ENCODE measurements at places on chromosomes 11 and 22.

- DNase-seq = no peak
These were observed 82.2 kb upstream of the GRK3 start for GRCh38 chr22:25482091-25482760.

GRCh38 chr11:104637662-104638170, 260.5 kb downstream of the CASP12 start:
- DNase-seq = no peak

GRCh38 chr11:83349296-83349695, 63.1 kb upstream of the CCDC90B start:
- DNase-seq = no peak

DNA sequence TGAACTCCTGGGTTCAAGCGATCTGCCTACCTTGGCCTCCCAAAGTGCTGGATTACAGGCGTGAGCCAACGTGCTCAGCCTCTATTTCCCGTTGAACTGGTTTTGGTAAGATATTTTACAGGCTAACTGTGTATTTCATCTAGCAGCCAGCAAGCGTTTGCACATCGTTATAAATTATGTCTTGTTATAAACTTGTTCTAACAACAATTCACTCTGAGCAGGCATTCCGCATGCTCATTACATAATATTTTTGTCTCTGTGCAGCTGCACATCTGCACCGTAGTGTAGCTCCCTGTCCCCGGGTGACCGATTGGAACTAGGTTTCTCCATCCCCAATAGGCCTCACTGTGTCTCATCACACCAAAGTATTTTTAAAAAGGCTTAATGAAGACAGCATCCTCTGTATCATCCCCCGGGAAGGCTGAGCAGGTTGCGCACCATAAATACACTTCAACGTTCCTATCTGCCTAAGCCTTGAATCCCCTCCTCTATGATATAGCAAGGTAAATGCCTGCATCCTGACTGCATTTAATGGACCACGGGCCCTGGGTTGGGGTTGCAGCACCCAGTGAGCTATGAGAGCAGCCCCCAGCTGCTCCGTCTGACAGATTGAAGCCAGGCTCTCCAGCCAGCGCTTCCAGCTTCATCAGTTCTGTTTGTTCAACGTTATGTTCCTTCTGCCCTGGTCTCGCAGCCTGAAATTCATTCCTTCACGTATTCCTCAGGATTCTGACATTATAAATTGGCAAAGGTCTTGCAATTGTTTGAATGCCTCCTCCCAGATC, 47.7 kb downstream of the TST start:
- DNase-seq = no peak

DNA sequence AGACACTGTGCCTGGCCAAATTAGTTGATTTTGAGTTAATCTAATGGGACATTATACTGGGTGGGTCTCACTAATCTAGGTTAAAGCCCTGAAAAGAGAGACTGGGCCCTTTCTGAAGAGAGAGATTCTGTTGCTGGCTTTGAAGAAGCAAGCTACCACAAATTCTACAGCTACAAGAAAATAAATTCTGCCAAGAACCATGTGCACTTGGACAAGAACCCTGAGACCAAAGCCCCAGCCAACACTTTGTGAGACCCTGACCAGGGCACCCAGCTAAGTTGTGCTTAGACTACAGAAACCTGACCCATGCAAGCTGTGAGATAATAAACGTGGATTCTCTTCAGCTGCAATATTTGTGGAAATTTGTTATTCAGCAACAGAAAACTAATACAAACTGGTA, 20.1 kb upstream of the SPON1 start:
- no peak for DNase-seq

- DNase-seq = no peak
These were observed at the start of gene CD81 for GRCh38 chr11:2376751-2377451. TSS of gene CD81 (plus strand) at chr11:2377310. CDS start at chr11:2377550, 240 bp downstream.

DNA sequence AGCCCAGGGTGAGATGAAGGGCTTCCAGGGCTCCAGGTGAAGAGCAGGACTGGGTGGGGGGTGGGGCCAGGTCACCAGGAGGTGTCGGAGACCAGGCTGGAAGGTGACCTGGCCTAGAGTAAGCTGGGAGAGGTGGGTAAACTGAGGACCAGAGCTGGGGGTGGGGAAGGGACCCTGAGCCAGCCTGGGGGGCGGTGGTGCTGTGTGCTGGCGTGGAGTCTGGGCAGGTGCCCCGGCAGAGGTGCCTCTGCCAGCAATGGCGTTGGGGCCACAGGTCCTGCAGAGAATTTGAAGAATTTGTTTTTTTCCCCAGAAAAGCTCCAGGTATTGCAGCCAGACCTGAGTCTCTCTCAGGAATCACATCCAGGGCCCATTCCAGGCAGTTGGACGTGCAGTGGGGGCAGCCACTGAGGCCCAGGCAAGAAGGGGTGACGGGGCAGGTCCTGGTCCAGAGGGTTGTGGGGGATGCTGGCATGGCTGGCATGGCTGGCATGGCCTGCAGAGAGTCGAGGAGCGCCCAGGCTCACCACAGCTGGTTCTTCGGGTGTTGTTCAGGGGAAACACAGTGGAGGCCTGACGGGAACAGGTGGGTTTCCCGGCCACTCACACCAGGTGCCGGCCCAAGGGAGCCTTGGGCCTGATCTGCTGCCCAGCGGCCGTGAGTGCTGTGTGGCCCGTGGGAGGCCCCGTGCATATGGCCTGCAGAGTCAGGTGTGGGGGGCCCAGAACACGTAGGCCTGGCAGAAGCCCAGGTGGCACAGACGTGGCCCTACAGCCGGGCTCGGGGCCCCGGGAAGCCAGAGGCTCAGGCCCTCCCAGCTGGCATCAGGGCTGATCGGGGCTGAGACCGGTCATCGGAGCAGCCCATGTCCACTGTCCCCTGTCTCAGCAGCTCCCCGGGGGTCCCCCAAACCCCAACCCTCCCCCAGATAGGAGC, 6.4 kb upstream of the MUC6 start:
- no peak for DNase-seq

DNA sequence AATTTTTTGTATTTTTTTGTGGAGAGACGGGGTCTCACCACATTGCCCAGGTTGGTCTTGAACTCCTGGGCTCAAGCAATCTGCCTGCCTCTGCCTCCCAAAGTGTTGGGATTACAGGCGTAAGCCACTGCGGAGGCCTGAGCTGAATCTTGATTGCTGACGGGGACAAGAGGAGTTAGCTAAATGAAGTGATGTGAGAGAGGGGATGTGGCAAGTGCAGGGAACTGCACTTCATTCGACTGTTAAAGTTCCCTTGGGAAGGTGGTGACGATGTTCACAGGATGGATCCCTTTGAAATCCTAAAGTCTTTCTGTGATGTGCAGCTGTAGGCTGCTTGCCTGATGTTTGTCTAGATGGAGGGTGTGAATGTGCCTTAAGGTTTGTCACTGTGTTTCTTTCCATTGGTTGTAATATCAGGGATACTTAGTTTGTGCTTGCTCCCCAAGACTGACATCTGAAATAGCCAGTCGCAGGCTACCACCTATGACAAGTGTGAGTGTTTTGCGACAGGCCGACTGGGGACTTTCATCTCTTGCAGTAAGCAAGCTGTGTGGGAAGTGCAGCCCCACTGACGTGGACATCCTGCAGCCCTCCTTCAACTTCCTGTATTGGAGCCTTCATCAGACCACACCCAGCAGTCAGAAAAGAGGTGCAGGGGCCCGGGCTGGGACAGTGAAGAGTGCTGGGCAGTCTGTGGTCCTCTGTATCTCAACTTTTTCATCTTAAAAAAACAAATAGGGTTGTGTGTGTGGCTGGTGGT, 19.6 kb upstream of the CCDC134 start:
- DNase-seq = peak; percentile 56

GRCh38 chr11:83044958-83045712, 26.6 kb downstream of the RAB30 start:
- DNase-seq = no peak

DNA sequence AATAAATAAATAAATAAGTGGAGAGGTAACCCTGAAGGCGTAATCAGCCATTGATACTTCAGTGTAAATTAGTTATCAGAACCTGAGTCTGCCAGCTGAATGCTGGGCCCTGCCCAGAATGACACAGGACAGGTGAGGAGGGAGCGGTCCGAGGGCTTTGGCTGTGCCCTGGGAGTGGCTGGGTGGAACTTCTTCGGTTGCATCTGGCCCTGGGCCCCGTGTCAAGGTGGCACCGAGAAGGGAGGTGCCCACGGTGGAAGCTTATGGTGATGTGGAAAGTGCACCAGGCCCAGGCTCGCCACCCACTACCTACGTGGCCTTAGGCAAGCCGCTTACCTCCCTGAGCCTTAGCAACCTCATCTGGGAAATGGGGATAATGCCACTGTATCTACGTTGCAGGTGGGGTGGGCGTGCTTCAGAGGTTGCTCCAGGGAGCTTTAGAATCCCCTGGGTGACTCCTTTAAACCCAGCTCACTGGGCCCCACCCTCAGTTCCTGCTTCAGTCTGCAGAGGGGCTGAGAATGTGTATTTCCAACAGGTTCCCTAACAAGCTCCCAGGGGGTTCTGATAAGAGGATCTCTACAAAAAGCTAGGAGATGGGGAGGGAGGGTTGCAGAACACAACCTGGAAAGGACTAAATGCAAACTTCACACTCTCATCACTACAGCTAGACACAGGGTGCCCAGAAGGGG, 38.8 kb downstream of the TXN2 start:
- DNase-seq = no peak

DNA sequence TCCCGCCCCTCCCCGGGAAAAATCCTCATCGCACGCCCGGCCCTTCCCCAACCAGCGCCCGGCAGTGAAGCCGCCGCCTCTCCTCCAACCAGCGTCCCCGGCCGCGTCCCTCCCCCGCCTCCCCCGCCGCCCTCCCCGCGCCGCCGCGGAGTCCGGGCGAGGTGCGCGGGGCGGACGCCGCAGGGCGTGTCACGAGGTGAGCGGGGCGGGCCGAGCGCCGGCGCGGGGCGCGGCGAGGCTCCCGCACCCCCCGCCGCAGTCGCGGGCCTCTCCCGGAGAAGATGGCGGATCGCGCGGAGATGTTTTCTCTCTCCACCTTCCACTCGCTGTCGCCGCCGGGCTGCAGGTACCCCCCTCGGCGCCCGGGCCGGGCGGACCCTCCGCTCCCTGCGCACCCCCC, at the start of gene MAPK8IP2:
TSS of gene MAPK8IP2 (plus strand) at position 256 of the 400 bp plus-strand sequence. CDS start at position 282, 26 bp downstream.
- no peak for DNase-seq

DNA sequence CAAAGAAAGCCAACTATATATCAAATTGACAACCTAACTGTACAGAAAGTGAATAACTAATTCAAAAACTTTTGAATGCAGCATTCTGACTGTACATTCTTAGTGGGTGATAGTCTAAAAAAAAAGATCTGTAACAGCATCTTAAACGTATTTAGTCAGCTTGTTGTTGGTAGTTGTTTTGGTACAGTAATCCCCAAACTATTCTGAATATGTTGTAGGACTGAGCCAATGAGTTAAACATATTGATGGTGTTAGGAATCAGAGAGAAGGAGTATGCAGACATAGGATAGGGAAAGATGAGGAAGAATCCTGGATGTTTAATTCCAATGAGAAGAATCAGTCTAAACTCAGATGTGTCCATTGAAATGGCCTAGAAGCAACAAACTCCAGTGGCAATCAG, 41.9 kb upstream of the KIRREL3 start:
- DNase-seq = no peak
